ENCODE measurements at places on chromosomes 3 and 15.

- peak; percentile 88 for DNase-seq
These were observed 16.6 kb downstream of the EIF4E3 start for GRCh38 chr3:71708476-71709105.

- DNase-seq, result no peak
These were observed 12.2 kb upstream of the SLC25A36 start for GRCh38 chr3:140929446-140929845.

GRCh38 chr3:10956531-10956930 lies 36.0 kb upstream of the SLC6A1 start:
- DNase-seq, result no peak

GRCh38 chr15:84914351-84914750 lies 29.9 kb downstream of the SLC28A1 start:
- DNase-seq, result no peak

DNA sequence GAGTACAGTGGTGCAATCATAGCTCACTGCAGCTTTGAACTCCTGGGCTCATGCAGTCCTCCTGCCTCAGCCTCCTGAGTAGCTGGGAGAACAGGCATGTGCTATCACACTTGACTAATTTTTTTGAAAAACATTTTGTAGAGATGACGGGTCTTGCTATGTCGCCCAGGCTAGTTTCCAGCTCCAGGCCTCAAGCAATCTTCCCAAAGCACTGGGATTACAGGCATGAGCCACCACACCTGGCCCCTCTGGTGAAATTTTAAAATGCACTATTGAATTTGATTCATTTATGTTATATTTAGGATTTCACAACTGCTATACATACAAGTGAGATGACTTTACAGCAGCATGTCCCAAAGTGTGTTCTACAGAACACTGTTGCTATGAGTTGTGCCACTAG lies 50.8 kb upstream of the TPM1 start:
- no peak for DNase-seq

DNA sequence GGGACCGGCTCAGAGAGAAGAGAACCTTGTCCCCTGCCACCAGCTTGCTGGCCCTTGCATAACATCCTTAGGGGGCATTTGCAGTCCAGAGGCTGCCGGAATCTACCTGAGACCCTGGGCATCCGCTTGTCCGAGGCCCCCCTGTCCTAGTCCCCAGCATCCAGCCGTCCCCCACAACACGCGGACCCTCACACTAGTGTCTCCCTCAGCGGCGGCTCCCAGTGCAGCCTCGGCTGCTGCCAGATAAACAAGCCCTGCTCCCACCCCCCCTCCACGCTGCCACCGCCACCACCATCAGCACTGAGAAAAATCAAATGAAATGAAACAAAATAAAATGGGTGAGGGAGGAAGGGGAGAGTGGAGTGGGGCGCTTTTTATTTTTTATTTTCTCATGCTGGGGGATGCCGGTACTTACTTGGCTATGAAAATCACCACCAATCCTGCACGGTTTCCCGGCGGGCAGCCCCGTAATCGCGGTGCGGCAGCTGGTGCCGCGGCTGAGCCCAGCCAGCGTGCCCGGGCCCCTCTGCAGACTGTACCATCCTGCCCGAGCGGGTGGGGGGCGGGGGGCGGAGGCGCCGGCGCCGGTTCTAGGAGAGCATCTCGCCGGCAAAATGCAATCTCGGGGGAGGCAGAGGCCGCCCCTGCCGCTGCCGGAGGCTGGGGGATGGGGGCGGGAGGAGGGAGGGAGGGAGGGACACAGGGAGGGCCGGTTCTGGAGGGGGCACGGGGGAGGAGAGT lies at the start of gene ATP2B2:
Gene ATP2B2, minus strand, starts transcription at position 537 of the 741 bp plus-strand sequence. CDS start 56,043 bp downstream, outside the sequence.
- DNase-seq, result no peak

GRCh38 chr15:31503758-31504461 lies 177.3 kb downstream of the KLF13 start:
- no peak for DNase-seq

GRCh38 chr3:152205097-152205593 lies 63.6 kb upstream of the MBNL1 start:
- no peak for DNase-seq

- no peak for DNase-seq
These were observed 92.8 kb downstream of the DAPK2 start for GRCh38 chr15:63953524-63953923.

DNA sequence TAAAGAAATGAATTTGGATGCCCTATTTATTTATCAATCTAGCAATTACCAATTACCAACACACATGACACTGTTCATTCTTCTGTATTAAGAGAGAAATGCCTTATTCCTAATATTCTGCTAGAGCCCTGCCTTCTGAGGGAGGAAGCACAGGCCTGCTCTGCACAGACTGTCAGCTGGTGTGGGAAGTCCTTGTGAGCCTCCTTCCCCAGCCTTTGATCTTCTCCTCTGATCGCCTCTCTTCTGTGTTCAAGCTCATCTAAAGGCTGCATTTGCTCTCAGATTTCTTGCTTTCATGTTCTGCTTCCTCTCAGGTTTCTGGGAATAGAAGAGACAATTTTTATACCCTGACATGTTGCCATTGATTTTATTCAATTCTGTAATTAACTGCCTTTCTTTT lies 290.6 kb upstream of the UMPS start:
- no peak for DNase-seq

DNA sequence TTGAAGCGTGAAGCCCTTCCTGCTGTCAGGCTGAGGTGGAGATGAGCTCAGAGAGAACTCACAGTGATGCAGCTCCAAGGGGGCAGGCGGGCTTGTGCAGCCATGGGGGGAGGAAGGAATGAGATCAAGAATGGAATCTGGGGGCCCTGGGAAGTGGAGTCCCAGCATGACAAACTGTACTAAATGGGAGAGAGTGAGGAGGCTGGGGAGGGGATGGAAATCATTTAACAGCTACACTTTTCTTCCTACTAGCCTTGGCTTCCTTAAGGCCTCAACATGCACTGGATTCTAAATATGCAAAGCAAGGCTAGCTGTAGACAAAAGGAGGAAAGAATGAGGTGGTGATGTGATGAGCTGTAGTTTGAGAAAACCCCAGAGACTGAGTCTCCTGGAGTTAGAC lies 133.9 kb downstream of the EEFSEC start:
- no peak for DNase-seq

GRCh38 chr3:119310071-119310470 lies 15.9 kb downstream of the ARHGAP31 start:
- no peak for DNase-seq

- no peak for DNase-seq
These were observed 183.8 kb upstream of the THRB start for GRCh38 chr3:24678421-24678865.

GRCh38 chr15:38899300-38899699 lies 334.7 kb upstream of the RASGRP1 start:
- no peak for DNase-seq

- DNase-seq, result no peak
These were observed 11.6 kb downstream of the SEMA6D start for GRCh38 chr15:47728886-47729285.

DNA sequence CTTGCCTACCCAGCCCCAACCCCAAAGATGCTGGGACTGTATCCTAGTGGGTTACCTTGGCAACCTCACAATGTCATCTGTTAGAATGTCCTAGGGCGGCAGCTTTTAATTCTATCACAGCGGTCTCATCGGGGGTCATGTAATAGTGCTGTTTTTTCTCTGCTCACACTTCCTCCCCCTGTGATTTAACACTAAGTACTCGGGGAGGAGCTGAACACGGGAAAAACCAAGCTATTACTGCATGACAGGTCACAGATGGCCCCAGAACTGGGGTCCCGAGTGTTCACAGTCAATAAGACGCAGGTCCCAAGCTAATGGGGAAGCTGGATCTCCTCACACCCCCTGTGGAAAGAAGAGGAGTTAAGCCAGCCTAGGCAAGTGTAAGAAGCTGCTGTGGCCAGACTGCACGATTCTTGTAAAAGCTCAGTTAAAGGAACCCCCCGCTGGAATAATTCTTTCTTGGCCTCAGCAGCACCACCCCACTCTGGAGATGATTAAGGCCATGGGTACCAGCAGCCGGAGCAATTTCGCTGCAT lies 2.5 kb upstream of the RFTN1 start:
- DNase-seq, result no peak

Measured in body of pancreas (tissue), 4 donors.